Fibroblast of mammary gland (primary cell): ENCODE measurements at places on chromosomes 4 and X.

- no peak for DNase-seq
These were observed 17.4 kb upstream of the PACRGL start for GRCh38 chr4:20682853-20683252.

DNA sequence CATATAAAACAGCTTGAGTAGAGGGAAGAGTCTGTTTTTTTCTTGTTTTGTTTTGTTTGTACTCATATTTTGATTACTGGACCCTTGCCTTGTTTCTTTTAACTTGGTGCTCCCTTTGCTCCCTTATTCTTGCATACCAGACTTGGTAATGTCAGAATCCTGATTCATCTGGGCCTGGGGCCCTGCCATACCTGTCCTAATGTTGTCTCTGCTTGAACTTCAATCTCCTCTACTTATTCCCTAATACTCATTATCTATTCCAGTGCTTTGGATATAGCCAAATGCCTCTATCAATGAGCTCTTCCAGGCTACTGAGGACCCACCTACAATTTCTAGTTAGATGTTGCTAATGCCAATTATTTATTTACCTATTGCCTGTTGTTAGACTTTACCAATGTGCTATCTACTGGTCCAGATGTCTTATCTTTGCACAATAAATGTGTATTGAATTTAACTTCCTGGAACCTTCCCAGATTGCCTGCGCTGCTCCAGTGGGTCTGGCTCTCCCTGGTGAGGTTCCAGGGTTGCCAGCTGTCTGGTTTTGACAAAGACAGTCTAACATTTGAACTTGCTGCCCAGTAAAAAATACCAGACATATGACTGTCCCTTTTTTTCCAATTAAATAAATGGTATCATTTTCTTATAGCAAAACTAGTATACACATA lies 64.4 kb upstream of the ACSL4 start:
- DNase-seq, result no peak

DNA sequence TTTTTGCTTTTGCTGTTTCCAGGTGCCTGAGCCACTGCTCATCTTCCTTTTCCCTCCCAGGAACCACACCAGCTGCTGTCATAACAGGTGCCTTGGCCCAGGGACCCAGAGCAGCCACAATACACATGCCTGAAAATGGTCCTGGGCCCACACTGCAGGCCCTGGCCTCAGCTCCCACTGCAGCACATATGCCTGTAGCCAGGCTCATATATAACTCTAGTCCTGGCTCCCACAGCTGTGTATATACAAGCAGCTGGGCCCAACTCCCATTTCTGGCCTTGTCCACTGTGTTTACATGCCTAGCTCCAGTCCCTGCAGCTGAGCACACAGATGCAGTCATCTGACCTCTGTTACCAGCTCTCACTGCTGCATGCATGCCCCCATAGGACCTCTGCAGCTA lies 930.5 kb downstream of the ADGRL3 start:
- no peak for DNase-seq

GRCh38 chrX:37424000-37424429 lies 74.9 kb downstream of the PRRG1 start:
- DNase-seq, result no peak

- peak; percentile 59 for DNase-seq
These were observed at the start of gene MGST2 for GRCh38 chr4:139665690-139666529. MGST2 (plus strand) TSS chr4:139665819; CDS start chr4:139666020, 201 bp downstream.

GRCh38 chr4:158906073-158906472 lies 137.2 kb downstream of the FNIP2 start:
- DNase-seq, result no peak

GRCh38 chr4:48138936-48139335 lies 4.9 kb upstream of the TXK start:
- DNase-seq, result no peak

DNA sequence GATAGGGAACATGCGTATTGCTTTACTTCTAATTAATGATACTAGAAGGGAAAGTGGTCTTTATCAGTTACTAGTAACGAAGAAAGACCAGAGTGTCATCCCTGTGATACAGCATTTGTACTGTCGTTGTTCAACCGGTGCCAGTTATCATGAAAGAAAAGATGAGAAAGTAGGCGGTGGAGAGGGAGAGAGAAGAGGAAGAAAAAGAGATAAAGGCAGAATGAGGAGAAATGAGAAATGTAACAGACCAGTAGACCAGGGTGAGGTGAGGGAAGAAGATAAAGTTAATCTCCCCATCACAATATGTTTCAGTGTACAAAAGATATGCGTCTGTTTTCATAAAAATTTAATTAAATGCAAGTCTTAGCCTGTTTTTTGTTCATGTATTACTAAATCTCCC lies 135.2 kb upstream of the HPGD start:
- DNase-seq, result no peak

DNA sequence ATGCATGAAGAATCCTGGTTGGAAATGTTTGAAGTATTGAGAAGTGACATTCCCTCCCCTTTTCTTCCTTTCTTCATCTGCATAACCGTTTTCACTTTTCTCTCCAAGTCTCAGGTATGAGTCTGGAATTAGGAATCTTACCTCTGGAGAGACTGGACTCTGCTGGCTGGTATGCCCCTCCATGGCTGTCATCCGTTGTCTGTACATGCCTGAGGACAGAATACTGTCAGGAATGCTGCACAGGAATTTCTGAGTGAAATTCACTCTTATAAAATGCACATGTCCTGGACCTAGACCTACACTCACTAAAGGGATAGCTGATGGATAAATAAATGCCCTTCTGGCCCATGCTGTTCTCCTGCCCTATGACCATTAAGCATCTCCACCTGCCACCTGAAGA lies 179.5 kb downstream of the MSN start:
- no peak for DNase-seq

GRCh38 chrX:105307762-105308161 lies 87.3 kb upstream of the TEX13A start:
- peak; percentile 65 for DNase-seq

- no peak for DNase-seq
These were observed 689 bp upstream of the DCHS2 start for GRCh38 chr4:154492288-154492687.

GRCh38 chrX:135531813-135532212 lies 11.4 kb downstream of the INTS6L start:
- DNase-seq, result no peak

GRCh38 chr4:168891688-168892087 lies 118.4 kb downstream of the CBR4 start:
- DNase-seq, result no peak

DNA sequence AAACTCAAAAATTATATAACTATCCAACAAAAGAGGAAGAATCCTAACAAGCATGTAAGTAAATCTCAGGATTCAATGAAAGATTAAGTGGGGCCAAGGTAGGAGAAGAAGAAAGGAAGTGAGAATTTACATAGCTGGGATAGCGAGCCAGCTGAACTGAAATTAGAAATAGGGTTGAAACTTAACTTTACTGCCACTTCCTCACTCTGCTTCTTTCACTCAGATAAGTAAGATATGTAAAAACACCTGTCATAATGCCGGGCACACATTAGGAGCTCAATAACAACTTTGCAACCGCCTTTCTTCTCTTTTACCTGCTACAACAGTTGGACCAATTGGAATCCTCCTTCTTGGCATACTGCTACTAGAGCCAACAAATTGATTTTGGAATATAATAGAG lies 129.4 kb downstream of the CNKSR2 start:
- DNase-seq, result no peak

GRCh38 chr4:84878090-84878489 lies 88.4 kb downstream of the WDFY3 start:
- DNase-seq, result peak; percentile 92

GRCh38 chr4:13678186-13678924 lies 50.8 kb upstream of the BOD1L1 start:
- peak; percentile 29 for DNase-seq

DNA sequence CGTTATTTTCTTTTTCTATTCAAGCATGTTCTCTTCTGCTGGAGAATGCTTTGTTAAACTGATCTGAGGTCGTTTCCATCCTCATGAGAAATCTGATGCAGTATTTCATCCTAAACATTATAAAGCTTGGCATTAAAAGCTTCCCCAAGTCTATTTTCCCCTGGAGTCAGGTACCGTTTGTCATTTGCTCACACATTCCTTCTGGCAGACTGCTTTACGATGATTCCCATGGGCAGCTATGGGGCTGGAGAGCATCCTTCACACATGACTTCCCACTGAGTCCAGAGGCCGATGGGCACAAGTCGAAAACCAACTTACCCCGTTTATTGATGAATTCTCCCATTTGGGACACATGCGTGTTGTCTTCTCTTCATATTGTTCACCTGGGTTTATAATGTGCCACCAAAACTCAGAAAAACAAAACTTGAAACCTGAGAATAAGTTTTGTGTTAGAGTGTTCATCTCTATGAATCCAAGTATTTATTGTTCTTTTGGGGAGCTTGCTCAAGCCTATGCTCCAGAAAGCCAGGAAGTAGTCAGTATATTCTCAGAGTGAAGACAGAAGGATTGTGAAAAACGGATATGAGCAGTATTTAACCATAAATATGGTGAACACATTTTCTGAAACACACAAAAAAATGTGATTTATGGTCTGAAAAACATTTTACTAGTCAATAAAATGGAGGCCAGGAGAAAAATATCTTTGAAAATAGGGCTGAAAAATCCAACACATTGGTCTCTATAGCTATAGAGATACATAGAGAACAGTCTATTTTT lies 298.8 kb upstream of the NOCT start:
- no peak for DNase-seq
